ENCODE measurements at places on chromosomes 1 and 21.

GRCh38 chr1:110248746-110249145 lies 38.6 kb downstream of the KCNC4 start:
- no peak for DNase-seq

GRCh38 chr1:3718764-3719163 lies 33.5 kb upstream of the CCDC27 start:
- no peak for DNase-seq

DNA sequence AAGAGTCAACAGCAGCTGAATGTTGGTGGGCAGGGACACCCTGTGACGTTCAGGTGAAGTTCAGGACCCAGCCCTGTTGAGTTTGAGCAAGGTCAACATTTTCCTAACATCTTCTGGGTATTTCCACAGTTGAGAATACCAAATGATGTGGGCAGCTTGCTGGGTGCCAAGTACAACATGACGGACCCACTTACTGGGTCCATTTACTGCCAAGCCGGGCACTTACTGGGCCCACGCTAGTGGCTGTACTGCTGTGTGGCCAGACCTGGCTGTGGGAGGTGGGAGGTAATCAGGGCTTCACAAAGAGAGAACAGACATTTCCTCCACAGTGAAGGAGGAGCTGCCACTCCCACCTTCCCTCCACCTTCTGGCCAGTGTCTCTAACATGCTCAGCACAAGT lies 99.2 kb downstream of the PSMG1 start:
- DNase-seq: no peak

GRCh38 chr21:14321042-14321441 lies 61.9 kb downstream of the HSPA13 start:
- DNase-seq: no peak

All from stimulated activated CD4-positive, alpha-beta T cell treated with anti-CD3 and anti-CD28 coated beads, Interleukin-2, amount 100 ng/mL, for 48 hours (primary cell).